HuH-7.5 (cell line): ENCODE measurements at places on chromosomes 4 and X.

DNA sequence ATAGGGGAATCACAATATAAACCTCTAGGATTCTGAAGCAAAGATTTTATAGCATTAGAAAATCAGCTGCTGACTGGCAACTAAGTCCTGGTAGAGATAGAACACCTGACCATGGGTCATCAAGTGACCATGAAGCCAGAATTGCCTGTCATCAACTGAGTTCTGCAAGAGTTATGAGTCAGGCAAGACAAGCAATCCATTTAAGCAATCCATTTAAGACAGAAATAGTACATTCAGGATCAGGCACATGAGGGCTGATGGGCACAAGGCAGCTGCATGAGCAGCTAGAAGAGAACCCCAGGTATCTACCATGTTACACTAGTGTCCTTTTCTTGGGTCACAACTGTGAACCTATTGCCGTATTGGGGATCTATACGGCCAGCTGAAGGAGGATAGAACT is 98.9 kb downstream of the SPRY1 start:
- DNase-seq: no peak

DNA sequence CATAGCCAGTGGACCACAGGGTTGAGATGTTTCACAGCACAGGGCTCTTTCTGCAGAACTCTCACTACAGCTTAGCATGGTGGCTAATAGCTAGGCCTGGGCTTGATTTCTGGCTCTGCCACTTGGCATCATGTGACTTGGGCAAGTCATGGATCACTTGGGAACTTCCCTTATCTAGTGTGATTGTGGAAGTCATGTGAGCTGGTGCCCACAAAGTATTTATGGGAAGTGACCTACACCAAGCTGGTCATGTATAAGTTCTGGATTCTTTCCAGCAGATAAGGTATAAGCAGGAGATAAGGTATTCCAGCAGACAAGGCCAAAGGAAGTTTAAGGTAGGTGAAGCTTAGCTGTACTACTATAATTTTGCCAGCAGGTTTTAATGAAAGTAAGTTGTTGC is 61.0 kb downstream of the REELD1 start:
- no peak for DNase-seq

GRCh38 chrX:150223176-150224015 is 139.7 kb upstream of the MAMLD1 start:
- DNase-seq: no peak

DNA sequence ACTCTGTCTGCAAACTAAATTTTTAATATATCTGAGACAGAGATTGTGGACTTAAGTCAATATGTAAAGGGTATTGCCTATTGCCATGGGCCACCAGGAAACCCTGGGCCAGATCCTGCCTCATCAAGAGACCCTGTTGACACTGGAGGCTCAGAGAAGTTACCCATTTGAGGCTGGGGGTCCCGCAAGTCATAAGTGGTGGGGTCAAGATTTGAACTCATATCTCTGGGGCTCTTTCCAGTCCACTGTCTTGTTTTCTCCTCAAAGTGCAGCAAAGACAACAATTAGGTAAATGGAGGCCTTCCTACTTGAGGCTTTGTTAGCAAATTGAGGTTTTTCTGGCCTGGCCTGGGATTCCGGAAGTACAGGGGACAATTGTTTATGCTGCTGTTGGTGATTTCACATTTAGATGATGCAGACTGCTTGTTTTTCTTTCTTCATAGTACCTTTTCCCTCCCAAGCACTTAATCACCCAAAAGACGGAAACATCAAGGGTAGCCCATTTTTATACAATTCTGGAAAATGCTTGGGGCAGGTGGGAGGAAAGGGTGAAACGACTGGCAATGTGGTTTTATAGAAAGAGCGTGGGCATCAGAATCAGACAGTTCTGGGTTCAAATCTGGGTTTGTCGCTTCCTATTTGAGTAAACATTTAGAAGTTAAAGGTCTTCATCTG is 160.0 kb downstream of the SMIM20 start:
- no peak for DNase-seq

GRCh38 chr4:92387459-92388069 is 83.8 kb downstream of the GRID2 start:
- no peak for DNase-seq

DNA sequence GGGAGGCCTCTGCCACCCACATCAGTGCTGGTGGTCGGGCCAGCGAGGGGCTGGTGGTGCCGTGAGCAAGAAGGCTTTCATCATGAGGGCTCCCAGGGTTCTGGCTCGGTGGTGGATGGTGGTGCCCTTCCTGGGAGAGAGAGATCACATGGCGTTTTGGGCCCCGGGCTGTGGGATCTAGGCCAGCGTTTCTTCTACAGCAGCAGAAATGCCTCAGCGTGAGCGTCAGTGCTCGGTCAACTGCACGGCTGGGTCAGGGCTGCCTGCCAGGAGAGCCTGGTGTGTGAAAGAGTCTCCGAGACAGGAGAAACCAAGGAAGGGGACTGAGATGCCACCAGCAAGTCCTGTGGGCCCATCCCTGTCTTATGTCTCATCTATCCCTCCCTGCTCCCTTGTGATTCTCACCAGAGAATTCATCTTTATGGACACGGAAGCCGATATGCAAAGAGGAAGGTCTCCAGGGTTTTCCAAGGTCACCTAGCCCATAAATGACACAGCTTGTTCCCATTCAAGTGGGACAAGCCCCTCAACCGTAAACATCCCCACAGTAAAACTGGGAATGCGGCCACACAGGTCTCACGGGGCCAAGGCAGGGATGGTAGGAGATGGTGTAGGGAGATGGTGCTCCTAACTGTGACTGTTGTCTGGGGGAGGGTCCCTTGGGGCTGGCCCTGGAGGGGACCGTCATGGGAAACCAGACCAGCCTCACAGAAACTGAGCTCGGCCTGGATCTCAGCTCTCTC is 99.2 kb downstream of the SORCS2 start:
- DNase-seq: no peak

DNA sequence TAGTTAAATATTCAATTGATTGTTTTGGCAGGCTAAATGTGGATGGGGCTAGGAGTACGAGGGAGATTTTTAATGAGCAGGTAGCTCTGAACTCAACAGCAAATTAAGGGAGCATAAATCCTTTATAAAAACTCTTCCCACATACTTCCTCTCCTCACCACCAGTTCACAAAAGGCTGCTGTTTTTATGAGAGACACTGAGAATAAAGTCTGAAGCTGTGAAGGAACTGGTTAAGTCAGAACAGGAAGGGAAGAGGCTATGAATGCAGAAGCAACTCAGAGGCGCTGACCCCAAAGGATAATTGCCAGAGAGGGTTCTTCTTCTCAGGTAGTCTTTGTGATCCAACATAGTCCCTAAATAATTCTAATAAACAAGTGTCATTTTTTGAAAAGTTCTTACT is 406.1 kb downstream of the GPM6A start:
- DNase-seq: no peak

DNA sequence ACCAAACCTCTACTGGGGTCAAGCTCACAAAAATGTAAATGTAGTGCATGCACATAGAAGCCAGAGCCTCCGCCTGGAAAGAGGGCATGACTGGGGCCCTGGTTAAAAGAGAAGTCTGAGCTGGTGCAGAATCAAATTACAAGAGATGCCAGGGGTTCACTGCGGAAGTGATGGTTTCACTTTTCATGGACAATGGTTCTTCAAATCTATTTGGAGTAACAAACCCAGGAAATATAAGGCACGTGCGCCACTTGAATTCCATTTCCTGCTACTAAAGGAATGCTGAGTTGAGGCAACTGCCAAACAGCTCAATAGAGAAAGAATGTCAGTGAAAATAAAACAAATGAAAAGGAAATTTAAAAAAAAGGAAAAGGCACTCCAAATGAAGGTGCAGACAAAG is 79.8 kb downstream of the FUNDC1 start:
- no peak for DNase-seq

- no peak for DNase-seq
These were observed 961 bp upstream of the NOCT start for GRCh38 chr4:139014371-139015268.

DNA sequence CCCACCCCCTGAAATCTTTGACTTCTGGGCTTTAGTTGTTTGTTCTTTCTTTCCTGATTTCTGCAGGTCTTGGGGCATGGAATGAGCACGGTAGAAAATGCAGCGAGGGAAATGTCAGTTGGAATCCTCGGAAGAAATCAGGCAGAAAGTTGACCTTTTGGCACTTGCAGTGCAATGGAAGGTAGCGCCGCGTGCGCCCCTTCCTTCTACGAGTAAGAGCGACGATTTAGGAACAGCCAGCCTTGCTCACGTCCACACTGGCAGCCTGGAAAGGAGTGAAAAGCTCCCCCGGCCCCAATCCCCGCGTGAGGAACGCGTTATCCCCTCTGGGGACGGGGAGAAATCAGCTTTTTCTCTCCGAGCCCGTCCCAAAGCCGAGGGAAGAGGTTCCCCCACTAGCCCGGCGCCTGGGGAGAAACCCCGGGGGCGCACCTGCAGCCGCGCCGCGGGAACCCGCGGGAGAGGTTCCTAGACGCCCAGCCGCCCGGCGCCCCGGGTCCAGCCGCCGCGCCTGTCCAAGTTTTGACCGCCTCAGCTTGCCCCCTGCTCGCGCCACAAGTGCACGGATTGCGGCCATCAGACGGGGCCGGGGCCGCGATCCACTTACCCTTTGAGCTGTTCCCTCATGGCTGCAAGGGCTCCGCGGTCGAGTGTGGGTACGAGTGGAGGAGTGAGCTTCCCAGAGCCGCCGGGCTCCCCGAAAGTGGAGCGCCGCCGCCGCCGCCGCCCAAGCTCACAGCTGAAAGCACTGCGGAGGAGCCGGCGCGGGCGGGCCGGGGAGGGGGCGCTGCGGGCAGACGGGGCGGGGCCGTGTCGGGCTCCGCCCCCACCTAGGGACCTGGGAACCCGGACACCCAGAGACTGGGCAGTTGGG is 194.6 kb upstream of the FTHL17 start:
- no peak for DNase-seq

GRCh38 chr4:154586296-154587033 is 4.1 kb downstream of the FGA start:
- DNase-seq: no peak

- no peak for DNase-seq
These were observed 635.9 kb upstream of the FRG1 start for GRCh38 chr4:189304809-189305208.

DNA sequence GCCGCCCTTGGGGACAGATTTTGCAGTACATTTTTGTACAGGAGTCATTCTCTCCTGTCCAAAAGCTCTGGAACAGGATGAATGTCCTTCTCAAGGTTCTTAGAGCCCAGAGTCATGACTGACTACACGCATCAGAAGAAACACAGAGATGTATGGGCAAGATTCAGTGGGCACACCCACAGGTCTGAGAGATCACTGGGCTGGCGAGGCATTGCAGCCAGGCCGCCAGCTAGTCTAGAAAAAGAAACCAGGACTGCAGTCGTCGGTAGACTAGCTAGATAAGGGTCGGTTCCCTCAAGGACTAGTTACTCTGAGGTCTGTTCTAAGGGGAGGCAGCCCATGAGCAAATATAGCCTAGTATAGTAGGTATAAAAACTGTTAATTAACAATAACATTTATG is 19.8 kb downstream of the GBA3 start:
- no peak for DNase-seq
